ENCODE measurements at places on chromosomes 2 and 18. TPM values are rescaled to one million over a fixed set of nuclear protein-coding genes. Genes with fewer than 3 reads are reported as not detected.

The FHL2 gene
- 555 TPM for polyA plus RNA-seq

The SALL3 gene
- polyA plus RNA-seq: not detected

DNA sequence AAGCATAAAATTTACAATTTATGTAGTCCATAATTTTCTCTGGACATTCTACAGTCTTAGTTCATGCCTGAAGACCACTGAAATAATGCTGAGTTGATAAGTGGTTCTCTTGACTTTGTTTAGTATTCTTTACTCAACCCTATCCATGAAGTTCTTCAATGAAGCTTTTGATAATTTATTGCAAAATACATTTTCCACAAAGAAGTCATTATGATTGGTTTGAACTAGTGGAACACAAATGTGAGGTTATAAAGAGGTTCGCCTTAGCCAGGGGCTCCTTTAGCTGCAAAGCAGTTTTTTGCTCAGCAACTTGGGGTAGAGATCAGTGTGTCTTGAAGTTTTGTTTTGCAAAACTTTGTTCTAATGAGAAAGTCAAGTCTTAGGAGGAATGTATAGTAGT is 5.9 kb downstream of the BCL2L11 start:
- DNase-seq: no peak

DNA sequence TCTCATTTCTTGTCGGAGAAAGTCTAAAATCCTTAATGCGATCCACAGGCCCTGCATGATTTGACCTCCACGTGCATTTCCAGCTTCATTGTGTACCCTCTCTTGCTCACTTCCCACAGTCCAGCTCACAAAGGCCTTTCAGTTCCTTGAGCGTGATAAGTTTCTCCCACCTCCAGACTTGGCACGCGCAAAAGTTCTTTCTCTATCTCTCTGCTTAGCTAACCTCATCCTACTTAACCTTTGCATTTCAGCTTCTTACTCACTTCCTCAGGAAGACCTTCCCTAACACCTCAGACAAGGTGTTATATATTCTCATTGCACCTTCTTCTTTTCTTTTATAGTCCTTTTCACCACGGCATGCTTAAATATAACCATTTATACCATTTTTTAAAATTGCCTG is 124.8 kb upstream of the XPO1 start:
- DNase-seq: no peak

- no peak for DNase-seq
Measured at GRCh38 chr2:205375461-205376448, 306.5 kb upstream of the NRP2 start.

- DNase-seq: no peak
Measured at GRCh38 chr2:59690849-59691248, 862.6 kb downstream of the BCL11A start.

DNA sequence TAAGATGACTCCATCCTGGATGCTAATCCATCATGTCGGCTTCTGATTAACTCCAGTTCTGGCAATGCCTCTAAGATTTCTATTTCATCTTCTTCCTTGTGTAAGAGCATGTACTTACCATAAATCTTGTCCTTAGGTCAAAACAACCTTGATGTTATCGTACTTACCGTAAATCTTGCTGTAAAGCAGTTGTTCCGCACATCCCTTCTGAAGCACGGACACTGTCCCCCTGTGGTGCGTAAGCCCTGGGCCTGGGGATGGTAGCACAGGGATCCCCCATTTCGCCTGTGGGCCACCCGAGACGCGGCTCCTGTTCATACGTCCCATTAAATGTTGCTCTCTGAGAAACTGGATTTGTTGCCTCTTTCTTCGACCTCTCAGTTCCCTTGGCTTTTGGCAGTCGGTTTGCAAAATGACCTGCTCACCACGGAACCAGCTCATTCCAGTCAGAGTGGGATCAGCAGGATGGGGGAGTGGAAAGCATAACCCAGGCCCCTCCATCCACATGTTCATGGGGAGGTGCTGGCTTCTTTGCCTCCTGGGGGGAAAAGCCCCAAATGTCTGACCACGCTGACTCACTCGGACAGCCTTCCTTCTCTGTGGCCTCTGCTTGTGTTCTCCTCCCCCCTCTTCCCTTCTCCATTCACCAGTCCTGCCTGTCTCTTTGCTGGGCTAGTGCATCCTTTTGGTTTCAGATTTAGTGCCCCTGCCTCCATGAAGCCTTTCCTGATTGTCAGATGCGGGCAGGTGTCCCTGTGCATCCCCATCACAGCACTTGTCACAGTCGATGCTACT is 49.9 kb downstream of the RAB31 start:
- DNase-seq: no peak
